ENCODE measurements at places on chromosomes 2 and 18.

DNA sequence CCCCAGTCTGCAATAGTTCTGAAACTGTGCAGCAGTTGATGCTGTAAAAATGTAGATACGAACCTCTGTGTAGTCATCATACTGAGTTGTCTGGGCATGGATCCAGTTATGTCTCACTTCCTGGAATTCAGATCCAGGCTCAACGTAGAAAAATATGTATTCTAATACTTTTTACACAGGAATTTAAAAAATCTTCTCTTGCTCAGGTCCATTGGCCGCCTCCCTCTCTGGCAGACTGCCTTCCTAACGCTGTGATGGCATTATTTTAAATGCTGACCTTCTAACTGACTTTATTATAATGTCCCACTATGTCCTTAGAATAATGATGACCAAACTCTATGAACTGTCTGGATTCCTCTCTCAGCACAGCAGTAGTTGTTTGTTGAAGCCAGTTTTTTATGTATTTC lies 119.6 kb downstream of the FEZ2 start:
- DNase-seq, result no peak

DNA sequence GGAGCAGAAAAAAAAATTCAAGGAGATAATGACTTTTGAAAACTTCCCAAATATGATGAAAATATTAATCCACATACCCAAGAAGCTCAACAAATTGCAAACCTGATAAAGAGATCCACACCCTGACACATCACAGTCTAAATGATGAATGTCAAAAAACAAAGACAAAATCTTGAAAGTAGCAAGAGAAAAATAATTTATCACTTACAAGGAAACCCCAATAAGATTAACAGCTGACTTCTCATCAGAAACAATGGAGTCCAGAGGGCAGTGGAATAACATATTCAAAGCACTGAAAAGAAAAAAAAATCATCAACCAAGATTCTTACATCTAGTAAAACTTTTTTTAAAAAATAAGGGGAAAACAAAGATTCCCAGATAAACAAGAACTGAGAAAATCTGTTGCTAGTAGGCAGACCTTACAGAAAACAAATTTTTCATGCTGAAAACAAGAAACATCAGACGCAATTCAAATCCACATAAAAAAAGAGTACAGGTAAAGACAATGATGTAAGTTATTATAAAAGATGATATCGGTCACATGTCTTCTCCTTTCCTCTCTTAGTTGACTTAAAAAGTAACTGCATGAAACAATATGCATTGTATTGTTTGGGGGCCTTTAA lies 21.3 kb downstream of the SLC66A2 start:
- no peak for DNase-seq

- DNase-seq, result no peak
These were observed 3.2 kb downstream of the CYP27A1 start for GRCh38 chr2:218785103-218785502.

DNA sequence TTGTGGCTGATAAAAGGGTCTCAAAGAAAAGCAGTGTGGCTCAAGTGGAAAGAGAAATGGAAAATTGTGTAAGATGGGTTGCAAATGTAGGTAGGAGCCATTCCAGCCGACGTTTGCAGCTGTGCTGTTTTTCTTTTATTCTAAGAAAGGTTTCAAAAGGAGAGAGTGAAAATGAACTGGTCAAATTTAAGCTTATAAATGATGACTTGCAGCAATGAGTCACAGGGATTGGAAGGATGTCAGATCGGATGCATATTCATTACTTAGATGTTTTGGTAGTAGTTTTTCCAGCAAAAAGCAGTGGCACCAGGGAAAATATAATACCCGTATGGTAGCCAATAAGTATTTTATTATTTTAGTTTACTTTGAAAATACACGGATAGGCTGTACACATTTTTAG lies 79.1 kb downstream of the LRRTM4 start:
- no peak for DNase-seq

GRCh38 chr2:20104900-20105545 lies 53.6 kb upstream of the LAPTM4A start:
- no peak for DNase-seq

- DNase-seq, result no peak
These were observed 27.8 kb upstream of the DARS1 start for GRCh38 chr2:136013136-136013685.

GRCh38 chr2:241637018-241637794 lies at the start of the genes ATG4B and THAP4:
TSS of gene ATG4B (plus strand) at chr2:241637693. CDS start at chr2:241637715, 22 bp downstream.
TSS of gene THAP4 (minus strand) at chr2:241637158. CDS start at chr2:241637017, 141 bp downstream.
- peak; percentile 55 for DNase-seq

DNA sequence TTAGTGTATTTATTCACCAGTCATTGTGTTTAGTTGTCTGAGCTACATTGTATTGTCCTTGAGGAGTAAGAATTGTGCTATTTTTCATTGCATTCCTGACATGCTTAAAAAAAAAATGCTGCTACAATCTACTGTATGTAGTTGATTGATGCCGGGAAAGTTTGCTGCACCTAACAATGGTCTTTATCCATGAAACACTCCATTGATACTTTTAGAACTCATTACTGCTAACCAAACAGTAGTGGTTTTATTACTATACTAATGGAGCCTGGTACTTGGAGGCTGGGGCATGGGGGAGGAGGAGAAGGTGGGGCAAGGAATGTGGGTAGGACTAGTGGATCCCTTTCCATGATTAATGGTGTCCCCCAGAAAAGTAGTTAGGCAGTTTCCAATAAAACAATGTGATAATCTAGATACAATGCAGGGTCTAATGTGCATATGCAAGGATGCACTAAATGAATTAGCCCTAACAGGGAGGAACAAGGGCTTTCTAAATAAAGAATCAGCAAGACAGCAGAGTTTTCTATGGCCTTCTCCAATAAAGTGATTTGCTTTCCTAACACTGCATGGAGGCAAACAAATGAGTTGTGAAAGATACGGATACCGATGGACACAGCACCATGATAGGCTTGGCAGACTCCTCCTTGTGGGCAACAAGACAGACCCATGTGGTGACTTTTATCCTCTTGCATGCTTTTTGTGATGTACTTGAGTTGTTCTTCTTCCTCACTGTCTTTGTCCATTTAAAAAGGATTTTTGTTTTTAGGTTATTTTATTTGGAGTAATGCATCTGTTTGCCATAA lies 78.5 kb downstream of the FMNL2 start:
- DNase-seq, result no peak

- no peak for DNase-seq
These were observed 37.7 kb downstream of the FOSL2 start for GRCh38 chr2:28430377-28430765.

DNA sequence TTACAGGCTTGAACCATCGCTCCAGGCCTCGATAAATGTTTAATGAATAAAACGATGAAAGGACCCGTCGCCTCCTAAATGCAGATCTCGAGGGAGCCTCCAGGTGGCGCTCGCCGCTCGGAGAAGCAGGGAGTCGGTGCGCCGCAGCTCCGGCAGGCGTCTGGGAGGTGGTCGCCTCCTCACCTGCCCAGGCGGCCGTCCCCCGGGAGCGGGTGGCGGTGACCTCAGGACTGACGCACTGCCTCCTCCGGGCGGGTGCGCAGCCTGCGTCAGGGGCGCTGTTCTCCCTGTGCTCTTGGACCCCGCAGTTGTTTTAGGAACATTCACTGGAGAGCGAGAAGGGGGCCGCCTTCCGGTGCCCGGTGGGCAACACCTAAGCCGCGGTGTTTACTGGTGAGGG lies 38.6 kb upstream of the POLE4 start:
- DNase-seq, result peak; percentile 49

DNA sequence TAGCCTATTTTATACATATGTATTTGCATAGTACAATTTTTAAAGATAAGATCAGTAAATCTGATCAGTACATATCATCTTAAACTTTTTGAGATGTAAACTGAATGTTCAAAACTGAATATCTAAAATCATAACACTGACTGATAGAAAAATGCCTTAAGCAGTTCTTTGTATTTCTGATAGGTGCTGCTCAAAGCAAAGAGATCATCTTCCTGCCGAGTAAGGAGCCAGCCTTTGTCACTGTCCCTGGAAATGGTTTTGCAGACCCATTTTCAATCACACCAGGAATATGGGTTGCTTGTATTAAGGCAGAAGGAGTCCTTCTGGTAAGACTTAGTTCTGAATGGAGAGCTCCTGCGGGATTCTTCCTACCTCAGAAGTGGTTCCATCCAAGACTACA lies 135.0 kb downstream of the LAMA3 start:
- no peak for DNase-seq

DNA sequence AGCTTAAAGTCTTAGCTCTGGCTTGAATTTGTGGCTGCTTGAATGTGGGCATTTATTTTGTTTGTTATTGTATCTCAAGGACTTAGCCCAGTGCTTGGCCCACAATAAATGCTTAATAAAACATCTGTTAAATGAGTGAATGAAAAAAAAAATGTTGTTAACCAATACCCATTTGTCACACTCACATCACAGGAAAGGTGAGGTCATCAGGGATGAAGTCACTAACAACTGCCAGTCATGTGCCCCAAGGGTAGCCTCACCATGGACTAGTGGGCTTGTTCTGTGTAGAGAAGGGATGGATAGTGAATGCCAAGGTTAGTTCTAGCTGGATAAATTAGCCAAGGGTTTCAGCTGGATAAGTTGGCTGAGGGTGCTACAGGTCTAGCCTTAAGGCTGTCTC lies 3.0 kb downstream of the NRBP1 start:
- no peak for DNase-seq

DNA sequence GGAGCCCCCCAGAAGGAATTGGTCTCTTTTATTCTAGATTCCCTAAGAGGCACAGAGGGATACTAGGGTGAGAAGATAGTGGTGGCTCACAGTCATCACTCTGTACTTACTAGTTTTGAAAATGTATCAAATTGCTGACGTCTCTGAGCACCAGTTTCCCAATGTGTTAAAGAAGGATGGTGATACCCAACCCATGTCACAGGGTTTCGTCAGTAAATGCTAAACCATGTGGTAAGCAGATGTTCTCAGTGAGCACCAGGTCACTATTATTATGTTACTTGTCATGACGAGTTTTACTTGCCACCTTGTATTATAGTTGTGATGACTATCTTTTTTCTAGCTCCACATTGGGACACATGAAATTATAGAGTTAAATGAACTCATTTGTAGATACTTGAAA lies 54.7 kb downstream of the NEDD4L start:
- no peak for DNase-seq

DNA sequence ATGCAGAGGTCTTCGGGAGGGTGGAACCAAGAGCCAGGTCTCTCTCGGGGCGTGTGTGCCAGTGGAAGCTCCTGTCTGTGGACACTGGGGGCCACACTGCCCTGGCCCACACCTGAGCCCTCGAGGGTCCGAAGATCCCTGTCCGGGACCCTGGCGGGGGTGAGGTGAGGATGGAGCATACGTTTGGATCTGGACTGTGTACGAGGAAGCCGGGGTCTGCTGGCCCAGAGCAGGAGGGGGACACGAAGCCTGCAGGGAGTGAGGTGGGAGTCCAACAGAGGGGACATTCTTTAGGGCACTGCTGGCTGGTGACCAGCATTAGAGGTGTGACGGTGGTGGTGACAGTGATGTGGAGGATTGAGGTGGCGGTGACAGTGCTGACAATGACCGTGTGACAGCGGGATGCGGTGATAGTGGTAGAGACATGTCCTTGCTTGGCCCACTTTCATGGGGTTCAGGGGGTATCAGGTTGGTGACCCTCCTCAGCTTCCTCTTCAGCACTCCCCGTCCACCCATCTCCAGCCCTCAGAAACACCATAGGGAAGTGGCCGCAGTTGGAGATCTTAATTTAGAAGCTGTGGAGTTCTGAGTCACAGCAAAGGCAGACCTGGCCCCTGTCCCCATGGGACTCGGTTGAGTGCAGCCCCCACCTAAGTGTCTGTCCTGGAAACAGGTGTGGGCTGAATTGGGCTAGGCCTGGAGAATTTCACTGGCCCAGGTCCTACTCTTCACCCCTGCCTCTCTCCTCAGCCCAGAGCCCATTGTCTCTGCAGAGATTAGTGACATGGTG lies 252.0 kb downstream of the DYSF start:
- DNase-seq, result no peak

- DNase-seq, result no peak
These were observed 11.9 kb upstream of the IL1R1 start for GRCh38 chr2:102130647-102130991.

GRCh38 chr18:8996771-8997432 lies 105.6 kb upstream of the NDUFV2 start:
- no peak for DNase-seq

DNA sequence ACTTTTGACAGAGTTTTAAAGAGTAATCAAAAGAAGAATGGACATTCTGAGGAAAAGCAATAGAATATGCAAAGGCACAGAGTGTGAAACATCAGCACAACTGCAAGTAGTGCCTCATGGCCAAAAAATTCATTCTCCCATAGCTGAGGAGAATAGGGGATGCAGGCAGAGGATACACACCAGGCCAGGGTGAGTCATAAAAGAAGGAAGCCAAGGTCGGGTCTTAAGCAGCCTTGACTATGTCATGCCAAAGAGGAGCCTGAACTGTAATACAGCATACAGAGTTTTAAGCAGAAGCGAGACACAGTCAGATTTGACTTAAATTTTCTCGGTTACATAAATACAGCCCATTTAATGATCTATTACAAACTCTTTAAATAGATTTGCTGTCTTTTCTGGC lies 165.0 kb downstream of the LNPK start:
- DNase-seq, result no peak

GRCh38 chr2:229083606-229084340 lies 187.3 kb downstream of the PID1 start:
- no peak for DNase-seq

DNA sequence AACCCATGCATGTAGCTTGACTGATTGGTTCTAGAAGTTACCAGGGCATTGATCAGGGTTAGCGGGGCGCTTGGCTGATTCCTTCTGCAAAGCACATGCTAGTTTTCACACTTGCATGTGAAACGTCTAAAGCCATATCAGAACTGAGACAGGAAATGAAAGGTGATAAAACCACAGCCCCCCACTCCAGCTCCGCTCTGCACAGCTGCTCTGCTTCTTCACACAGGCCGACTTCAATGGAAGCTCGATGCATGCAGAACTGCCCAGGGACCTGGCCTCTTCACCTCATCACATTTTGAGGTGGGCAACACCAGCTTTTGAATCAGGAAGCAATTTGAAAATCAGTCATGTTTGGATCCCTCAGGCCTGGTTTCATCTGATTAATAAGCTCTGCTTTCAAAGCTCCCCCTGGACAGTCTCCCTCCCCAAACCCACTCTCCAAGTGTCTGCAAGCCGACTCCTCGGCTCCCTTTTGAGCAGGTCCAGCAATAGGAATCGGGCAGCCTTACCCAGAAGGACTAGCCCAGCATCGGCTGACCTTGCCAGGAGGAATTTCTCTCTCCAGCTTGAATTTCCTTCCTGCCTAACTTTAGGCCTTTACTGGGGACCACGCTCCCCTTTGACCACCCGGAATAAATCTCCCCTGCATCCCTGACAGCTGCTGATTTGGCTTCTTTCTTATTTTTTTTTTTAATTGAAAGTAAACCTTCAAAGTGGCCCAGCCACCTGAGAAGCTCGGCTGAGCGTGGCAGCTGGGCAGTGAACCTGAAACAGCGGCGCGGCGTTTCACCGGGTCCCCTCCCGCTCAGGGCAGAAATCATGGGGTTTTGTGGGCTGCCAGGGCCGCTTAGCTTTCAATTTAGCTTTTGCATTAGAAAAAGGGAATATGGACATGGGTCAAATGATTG lies 31.7 kb downstream of the HRH4 start:
- DNase-seq, result no peak
